Activated CD4-positive, CD25-positive, alpha-beta regulatory T cell treated with anti-CD3 and anti-CD28 coated beads, Interleukin-2, amount 50 U/mL, for 16 hours (primary cell): ENCODE measurements at places on chromosomes 12 and 14.

DNA sequence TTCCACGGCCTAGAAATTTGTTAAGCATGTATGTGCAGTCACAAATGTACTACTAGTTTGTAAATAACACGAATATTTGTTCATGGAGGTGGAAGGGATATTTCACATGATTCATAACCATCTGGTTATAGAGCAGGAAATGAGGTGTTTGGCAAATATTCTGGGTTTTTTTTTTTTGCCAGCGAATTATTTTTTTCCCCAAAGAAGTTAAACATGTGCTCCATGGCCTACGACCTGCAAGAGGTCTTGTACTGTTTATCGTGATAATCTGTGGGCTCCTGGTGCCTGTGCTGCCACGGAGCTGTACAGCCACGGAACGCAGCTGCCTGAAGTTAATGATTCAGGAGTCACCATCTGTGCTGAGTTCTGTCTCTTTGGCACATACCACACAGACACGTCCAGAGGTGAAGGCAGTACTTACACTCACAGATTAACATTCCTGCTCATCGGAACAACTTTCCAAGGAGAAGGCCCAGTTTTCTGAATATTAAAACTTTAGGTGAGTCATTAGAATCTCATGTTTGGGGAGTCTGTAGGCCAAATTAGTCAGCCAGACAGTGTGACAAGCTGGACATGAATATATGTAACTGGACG lies 156.3 kb downstream of the TMX1 start:
- DNase-seq, result no peak

DNA sequence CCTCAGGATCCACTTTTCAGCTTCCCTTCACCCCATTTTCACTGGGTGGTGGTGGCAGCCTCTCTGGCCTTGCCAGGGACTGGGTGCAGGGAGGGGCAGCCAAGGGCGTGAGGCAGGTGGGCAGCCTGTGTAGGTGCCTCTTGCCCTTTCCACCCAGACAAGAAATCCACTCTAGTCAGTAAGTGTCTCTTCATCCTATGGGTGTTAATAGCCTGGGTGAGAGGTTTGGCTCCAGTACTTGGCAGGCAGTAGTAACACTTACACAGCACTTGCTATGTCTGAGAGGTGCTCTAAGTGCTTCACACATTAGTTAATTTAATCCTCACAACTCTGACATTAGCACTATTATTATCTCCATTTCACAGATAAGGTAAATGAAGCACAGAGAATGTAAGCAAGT lies 171.9 kb downstream of the EMP1 start:
- no peak for DNase-seq

DNA sequence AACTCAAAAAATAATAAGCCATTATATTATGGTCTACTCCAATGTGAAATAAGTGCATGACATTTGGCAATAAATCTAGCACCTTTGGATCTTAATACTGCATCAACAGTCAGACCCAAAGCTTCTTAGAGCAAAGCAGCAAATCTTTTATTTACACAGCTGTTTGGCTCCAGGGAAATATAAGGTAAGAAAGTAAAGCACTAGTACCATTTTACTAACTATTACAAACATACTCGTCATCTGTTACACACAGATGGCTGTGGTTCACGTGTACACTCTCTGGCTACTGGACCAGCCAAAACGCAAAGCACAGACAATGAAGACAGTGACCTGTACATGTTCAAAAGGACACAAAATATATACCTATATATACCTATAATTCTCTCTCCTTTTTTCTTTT lies 2.8 kb downstream of the FGD6 start:
- no peak for DNase-seq

DNA sequence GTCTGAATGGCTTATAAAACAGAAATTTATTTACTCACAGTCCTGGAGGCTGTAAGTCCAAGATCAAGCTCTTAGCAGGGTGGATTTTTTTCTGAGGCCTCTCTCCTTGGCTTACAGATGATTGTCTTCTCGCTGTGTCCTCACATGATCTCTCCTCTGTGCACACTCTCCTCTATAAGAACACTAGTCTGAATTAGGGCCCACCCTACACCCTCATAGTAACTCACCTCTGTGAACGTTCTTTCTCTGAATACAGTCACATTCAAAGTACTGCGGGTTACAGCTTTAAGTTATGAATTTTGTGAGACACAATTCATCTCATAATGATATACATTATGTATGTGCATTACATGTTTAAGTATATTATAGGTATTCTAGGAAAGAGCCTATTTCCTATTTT lies 135.7 kb upstream of the ATXN7L3B start:
- no peak for DNase-seq

DNA sequence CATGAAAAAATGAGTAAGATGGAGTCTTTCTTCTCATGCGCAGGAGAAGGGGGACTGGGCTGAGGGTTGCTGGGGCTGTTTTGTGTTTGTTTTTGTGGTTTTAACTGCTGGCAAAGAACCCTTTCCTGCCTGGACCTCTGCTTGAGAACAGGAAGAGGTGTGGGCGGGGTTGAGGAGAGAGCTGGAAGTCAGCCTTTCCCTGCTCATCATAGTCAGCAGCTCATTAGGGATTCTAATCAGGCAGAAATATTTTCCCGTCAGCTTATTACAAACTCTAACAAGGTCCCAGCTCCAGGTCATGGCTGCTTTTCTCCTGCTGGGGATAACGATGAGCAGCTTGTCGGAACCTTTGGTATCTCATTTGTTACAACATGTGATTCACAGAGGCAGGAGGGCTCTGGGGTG lies 185.0 kb upstream of the NRXN3 start:
- DNase-seq, result no peak

- DNase-seq, result no peak
Measured at GRCh38 chr14:32434180-32434579, 105.1 kb downstream of the AKAP6 start.

DNA sequence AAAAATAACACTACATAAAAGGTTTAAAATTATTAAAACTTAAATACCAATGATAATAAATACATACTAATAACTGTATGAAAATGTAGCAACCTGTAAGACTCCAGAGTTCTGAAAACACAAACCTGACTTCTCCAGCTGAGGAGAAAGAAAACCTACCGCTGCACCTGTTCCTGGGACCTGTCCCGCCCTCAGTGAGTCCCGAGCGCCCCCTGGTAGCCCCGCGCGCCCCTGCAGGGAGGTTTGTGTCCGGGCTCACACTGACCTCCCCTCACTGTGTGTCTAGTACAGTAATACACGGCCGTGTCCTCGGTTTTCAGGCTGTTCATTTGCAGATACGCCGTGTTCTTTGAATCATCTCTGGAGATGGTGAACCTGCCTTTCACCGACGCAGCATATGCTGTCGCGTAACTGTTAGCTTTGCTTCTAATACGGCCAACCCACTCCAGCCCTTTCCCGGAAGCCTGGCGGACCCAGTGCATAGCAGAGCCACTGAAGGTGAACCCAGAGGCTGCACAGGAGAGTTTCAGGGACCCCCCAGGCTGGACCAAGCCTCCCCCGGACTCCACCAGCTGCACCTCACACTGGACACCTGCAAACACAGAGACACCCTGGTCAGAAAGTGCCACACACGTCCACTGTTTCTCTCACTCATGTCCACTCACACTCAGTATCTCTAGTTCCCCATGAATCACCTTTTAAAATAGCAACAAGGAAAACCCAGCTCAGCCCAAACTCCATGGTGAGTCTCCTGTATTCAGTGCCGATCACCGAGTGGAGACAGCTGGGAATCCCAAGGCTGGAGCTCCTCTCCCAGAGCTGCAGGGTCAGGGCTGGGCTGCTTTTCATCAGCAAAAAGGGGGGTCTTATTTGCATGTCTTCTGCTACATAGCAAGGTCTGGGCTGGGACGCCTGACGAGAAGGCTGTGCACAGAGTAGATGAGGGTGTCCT lies 1276.3 kb downstream of the TMEM121 start:
- no peak for DNase-seq

GRCh38 chr14:101856536-101856935 lies 95.0 kb downstream of the PPP2R5C start:
- no peak for DNase-seq

- no peak for DNase-seq
Measured at GRCh38 chr14:75430526-75430925, 2.7 kb downstream of the JDP2 start.
